ENCODE measurements at places on chromosomes 11 and 22. TPM values are rescaled to one million over a fixed set of nuclear protein-coding genes. Genes with fewer than 3 reads are reported as not detected.

ME3 gene
- total RNA-seq = 4.2 TPM

CHRM1 gene
- total RNA-seq = not detected

TRIM34 gene
- total RNA-seq = 7.2 TPM

OR8I2 gene
- not detected for total RNA-seq

MPPED2 gene
- total RNA-seq = 0.21 TPM
